Stimulated activated CD8-positive, alpha-beta memory T cell treated with anti-CD3 and anti-CD28 coated beads, Interleukin-7, amount 100 ng/mL, for 4 hours (primary cell): ENCODE measurements at places on chromosomes 11 and 22.

DNA sequence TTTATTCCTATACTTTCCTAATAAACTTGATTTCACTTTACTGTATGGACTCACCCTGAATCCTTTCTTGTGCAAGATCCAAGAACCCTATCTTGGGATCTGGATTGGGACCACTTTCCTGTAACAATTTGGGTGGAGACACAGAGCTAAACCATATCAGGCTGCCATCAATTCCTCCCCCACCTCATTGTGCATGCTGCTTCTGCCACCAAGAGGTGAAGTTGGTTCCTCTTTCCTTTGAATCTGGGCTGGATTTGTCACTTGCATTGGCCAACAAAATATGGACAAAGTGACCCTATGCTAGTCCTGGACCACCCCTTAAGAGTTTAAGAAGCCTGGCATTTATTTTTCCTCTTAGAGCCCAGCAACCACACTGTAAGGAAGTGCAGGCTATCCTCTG lies 39.4 kb upstream of the CEP295 start:
- no peak for DNase-seq

DNA sequence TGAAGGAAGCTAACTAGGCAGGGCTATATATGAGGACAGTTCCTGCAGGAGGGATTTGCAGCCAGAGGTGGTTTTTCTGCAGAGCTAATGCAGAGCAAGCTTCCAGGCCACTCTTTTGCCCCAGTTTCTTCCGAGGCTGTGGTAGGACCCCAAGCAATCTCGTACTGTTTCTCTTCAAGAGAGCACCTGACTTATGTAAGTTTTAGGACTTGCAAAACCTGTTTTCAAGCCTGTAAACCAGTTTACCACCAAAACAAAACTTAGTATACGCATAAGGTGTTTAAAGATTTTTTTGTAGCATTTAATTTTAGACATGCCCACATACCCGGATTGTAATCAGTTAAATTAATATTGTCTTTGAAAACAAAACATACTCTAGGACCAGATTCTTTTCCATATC lies 7.7 kb upstream of the APLP2 start:
- no peak for DNase-seq

DNA sequence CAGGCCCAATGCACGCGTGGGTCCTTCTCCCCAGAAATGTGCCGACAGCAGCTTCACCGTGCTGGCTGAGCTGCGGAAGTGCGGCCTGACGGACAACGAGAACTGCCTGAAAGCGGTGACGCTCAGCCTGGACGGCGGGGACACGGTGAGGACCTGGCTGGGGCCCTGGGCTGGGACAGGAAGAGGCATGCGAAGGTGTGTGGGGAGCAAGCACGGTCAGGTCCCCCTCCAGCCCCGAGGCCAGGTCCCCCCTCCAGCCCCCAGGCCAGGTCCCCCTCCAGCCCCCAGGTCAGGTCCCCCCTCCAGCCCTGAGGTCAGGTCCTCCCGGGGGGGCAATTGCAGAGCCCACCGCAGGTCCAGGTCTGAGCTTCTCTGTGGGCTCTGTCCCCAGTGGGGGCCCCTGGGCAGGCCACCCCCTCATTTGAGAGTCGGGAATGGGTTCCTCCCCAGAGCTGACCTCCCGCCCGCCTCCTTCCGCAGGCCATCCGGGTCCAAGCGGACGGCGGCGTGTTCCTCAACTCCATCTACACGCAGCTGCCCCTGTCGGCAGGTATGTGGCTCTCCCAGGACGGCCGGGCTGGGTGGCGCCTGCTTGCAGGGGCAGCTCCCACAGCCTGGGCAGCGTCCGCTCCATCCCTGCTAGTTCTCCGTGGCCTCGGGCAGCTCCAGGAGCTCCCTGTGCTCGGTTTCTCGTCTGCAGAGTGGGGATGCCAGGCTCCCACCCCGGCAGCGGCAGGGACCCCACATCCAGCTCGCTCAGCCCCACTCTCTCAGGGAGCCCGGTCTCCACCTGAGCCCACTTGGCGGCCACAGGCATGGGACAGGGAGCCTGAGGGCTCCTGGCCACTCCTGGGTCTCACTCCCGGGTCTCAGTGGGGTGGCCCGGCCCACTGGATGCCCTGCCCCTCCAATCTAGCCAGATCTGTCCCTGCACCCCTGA lies 7.9 kb downstream of the MUC5B start:
- DNase-seq = no peak

GRCh38 chr11:68334923-68335322 lies 22.5 kb downstream of the LRP5 start:
- no peak for DNase-seq

- no peak for DNase-seq
Measured at GRCh38 chr11:12832480-12833224, 158.4 kb downstream of the TEAD1 start.

DNA sequence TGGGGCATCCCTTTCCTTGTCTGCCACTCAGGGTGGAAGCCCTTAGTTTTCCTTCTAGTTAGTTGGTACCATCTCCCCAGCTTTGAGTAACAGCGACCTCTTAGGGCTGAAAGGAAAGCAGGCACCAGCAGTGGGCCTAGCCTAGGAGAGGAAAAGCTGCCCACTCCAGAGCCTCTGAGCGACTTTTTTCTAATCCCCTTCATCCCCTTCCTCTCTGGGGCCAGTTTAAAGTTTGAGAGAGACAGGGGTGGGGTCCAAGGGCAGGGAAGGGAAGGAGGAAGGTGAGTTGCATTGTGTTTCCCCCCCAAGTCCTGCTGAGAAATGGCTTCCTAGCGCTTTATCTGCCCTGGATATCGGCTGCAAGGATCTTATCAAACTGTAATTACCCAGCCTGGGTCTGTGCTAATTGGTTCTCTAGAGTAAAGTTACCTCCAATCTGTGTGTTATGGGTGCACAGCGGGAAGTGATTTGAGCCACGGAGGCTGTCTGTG lies 573.9 kb upstream of the CADM1 start:
- DNase-seq = no peak

GRCh38 chr11:118436639-118437207 lies 431 bp downstream of the KMT2A start:
- no peak for DNase-seq

GRCh38 chr11:477052-477715 lies 27.1 kb downstream of the PTDSS2 start:
- no peak for DNase-seq

DNA sequence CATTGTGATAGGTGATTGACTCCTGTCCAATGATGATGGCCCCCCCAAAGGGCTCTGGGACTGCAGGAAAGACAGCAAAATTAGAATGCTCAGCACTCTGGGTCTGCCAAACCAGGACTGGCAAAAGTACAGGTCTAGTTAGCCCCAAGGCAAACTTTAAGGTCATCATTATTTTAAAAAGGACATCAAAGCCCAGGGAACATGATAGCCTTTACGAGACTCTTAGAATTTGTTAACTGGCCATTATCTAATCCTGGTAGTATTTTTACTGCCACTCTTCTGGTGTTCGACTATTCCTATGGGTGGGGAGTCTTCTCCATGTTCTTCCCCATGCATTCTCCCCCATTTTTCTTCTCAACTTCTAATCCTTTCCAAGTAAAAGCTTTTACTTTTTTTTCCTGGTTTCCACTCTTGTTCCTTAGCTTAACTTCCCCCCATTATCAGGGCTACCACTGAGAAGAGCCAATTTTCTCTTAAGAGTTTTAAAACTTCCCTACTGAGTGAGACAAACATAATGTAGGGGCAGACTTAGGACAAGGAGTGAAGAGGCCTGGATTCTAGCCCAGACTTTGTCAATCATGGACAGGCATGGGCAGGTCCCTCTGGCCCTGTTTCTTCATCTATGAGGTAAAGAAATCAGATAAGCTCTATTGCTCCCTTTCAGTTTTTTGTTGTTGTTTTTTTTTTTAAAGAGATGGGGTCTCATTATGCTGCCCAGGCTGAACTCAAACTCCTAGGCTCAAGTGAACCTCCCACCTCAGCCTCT lies 7.1 kb downstream of the DDB1 start:
- DNase-seq = no peak

- DNase-seq = peak; percentile 97
Measured at GRCh38 chr22:50469377-50470305, 5.2 kb downstream of the SBF1 start.

DNA sequence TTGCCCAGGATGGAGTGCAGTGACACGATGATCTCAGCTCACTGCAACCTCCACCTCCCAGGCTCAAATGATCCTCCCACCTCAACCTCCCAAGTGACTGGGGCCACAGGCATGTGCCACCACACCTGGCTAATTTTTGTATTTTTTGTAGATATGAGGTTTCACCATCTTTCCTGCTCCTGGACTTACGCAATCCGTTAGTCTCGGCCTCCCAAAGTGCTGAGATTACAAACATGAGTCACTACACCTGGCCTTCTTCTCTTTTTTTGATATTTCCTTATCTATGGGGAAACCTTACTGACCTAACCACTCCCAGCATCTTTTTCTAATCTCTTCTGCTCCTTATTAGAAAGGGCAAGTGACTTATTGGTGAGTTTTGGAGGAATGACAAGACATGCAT lies 121.7 kb upstream of the CHORDC1 start:
- DNase-seq = no peak

GRCh38 chr11:107268977-107269376 lies 188.6 kb downstream of the CWF19L2 start:
- DNase-seq = no peak
